ENCODE measurements at places on chromosomes 12 and 14. TPM values are rescaled to one million over a fixed set of nuclear protein-coding genes. Genes with fewer than 3 reads are reported as not detected.
A peak's percentile ranks its signal among the peaks of the same experiment; 100 is the strongest.

The ERC1 gene
- total RNA-seq: 56.9 TPM

The PLEKHD1 gene
- 0.13 TPM for total RNA-seq

- DNase-seq: no peak
Observed at GRCh38 chr12:106170285-106170684, 31.5 kb upstream of the NUAK1 start.

DNA sequence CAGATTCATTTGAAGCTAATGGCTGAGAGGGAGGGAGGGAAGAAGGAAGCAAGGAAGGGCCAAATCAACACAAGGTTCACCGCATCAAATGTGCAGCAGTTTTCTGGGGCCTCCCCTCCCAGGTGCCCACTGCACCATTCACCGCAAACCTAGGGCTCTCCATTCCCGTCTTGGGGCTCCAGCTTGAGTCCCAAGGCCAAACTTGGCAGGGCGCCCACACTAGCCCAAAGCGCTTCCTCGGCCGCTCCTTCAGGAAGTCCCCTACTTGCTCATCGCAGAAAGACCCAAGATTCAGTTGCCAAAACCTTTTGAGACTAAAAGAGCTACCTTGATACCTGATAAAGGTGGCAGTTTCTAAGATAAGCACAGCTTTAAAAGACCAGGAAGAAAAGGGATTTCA is 140.5 kb upstream of the FKBP4 start:
- DNase-seq: peak; percentile 67

GRCh38 chr12:98416845-98417244 is 98.5 kb upstream of the TMPO start:
- DNase-seq: no peak

- no peak for DNase-seq
Observed at GRCh38 chr12:113918306-113918705, 47.8 kb downstream of the RBM19 start.

- DNase-seq: no peak
Observed at GRCh38 chr12:96234591-96235483, 40.7 kb downstream of the ELK3 start.

The KRT74 gene
- not detected for total RNA-seq

DNA sequence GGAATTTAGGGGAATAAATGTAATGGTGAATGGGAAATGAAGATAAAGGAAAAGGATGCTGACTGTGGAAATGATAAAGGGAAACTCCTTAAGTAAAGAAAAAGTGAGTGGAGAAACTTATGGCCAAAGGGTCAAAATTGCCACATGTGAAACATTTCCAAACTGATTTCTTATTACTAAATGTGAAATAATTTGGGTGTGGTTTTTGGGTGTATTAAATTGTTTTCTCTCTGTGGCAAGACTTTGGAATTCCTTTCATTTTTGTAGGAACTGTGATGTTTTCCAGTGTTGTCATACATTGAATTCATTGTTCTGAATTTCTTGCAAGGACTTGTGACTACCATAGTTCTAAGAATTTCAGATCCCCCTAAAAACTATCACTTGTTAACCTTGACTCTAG is 1891.5 kb upstream of the SEL1L start:
- DNase-seq: no peak

- DNase-seq: no peak
Observed at GRCh38 chr14:71475916-71476315, 456.3 kb upstream of the RGS6 start.

- DNase-seq: peak; percentile 74
Observed at GRCh38 chr12:109735825-109736551, 22.4 kb downstream of the FAM222A start.

- DNase-seq: no peak
Observed at GRCh38 chr12:19544353-19544752, 105.1 kb downstream of the AEBP2 start.

GRCh38 chr12:57730336-57731067 is 8.0 kb downstream of the AGAP2 start:
- DNase-seq: no peak

DNA sequence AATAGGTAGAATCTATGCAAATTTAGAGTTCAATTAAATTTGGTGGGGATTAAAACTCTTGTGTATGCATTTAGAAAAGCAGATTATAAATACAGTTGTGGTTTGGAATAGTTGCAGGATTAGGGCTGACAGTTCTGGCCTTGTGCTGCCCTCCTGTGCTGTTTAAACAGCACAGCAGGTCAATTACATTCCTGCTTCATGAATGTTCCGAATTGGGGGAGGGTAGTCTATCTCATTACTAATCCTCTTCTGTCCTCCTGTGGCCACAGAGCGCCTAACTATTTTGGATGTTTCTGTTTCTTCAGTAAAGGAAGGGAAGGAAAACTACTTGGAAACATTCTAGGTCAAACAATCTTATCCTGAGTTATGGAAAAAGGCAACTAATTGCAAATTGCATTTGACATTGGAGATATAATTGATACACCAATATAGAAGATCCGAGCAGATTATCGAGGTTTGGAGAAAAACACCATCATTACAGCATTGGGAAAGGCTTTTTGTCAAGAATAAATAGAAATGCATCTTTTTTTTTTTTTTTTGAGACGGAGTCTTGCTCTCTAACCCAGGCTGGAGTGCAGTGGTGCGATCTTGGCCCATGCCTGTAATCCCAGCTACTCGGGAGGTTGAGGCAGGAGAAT is 8.7 kb upstream of the GPR19 start:
- DNase-seq: no peak

GRCh38 chr12:96371790-96372699 is 28.2 kb downstream of the CDK17 start:
- no peak for DNase-seq

DNA sequence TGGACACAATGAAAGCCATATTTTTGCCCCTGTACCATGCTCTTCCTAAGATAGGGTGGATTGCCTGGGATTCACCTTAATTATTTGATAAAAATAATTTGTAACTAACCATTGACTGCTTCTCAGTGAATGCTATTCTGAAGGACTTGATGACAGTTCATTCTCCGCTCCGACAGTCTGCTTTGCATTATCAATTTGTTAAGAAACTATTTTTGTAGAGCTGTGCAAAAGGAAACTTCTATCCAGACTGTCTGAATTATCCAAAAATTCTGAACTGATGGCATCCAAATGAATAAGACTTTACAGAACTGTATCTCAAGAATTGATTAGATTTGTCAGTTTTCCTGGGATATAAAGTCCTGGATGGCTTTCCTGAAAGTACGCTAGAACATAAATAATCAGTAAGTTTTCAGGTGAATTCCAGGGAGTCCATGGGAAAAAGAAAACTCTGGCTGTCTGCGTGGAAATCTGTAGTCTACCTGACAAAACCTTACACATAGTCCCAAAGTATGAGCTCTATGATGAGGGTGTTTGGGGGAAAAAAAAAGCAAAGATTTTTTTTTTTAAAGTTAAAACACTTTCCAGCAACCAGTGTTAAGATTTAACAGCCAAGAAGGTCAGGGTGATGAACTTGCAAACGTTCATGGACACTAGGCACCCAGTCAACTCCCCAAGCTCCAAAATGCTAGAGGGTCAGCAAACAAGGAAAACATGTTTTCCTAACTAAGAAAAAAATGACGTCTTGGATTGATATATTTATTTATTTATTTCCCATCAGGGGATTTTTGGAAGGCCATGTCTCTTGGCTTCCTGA is 291.1 kb upstream of the TBX3 start:
- no peak for DNase-seq

GRCh38 chr12:116508145-116509121 is 50.7 kb upstream of the MAP1LC3B2 start:
- no peak for DNase-seq

- no peak for DNase-seq
Observed at GRCh38 chr12:58169826-58170225, 228.5 kb downstream of the ATP23 start.

DNA sequence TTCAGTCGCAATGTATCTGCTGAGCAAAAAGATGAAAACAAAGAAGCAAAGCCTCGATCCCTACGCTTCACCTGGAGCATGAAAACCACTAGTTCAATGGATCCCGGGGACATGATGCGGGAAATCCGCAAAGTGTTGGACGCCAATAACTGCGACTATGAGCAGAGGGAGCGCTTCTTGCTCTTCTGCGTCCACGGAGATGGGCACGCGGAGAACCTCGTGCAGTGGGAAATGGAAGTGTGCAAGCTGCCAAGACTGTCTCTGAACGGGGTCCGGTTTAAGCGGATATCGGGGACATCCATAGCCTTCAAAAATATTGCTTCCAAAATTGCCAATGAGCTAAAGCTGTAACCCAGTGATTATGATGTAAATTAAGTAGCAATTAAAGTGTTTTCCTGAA is 19.8 kb downstream of the CKB start:
- no peak for DNase-seq

DNA sequence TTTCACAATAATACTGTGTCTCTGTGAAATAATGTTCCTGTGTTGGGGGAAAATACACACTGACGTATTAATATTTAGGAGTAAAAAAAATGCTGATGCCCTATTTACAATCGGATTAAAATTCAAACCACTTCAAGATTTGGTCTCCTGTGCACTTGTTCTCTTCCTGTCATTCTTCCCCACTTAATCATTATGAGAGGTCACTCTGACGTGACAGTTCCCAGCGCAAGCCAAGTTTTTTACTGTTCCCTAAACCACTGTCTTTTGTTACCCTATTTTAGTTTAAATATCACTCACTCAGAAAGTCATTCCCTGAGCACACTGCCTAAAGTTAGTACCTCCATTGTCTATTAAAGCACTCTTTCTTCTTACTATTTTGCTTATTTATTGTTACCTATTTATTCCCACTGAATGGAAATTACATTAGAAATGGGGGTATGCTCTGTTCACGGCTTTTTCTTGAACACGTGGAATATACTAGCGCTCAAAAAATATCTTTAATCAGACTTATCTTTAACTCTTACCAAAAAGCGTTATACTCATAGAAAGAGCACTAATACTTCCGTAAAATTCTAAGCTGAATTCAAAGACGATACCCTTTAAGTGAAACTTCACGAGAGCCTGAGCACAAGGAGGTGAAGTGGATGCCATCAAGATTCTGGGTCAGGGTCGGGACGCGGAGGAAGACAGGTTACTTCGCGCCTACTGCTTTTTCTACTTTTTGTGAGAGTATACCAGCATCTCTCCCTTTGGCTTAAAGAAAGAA is 670 bp upstream of the PSMA3 start:
- no peak for DNase-seq

- DNase-seq: no peak
Observed at GRCh38 chr12:27396216-27396815, 50.2 kb upstream of the SMCO2 start.

DNA sequence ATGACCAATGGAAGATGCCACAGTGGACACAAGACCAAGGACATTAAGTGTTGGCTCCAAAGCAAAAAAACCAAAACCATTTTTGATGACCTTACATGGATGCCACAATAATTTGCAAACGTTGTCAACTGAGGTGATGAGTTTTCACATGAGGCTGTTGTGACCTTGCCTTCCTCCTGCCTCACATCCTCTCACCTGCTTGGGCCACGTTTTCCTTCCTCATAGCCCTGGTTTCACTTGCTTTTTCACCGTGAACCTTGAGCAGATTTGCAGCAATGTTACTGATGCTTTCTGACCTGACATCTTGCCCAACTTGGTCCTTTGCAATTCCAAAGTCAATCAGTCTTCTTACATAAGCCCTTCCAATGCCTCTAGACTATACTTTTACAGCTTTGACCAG is 3.7 kb downstream of the KRT6B start:
- no peak for DNase-seq

DNA sequence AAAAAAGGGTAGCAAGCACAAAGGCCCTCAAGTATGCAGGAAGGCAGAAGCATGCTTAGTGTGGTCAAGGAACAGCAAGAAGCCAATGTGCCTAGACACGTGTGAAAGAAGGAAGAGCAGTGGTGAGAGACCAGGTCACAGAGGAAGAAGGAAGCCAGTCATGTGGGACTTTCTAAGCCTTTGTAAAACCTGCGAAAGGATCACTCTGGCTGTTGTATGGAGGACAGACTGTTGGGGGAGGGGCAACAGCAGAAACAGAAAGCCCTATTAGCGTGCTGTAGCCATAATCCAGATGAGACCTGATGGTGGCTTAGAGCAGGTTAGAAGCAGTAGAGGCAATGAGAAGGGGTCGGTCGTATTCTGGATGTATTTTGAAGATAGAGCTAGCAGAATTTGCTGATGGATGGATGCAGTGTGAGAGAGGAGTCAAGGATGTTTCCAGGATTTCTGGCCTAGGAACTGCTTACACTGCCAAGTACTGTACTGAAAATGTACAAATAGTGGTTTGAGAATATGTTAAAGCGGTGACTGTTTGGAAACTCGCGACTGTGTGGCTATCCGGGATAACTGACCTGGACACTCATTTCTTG is 5.7 kb upstream of the MLF2 start:
- no peak for DNase-seq

GRCh38 chr14:38079886-38080285 is 127.8 kb upstream of the SSTR1 start:
- no peak for DNase-seq

The FAM222A gene
- total RNA-seq: 7.8 TPM

- DNase-seq: no peak
Observed at GRCh38 chr12:97093187-97093683, 186.2 kb downstream of the NEDD1 start.

The EPYC gene
- total RNA-seq: not detected

DNA sequence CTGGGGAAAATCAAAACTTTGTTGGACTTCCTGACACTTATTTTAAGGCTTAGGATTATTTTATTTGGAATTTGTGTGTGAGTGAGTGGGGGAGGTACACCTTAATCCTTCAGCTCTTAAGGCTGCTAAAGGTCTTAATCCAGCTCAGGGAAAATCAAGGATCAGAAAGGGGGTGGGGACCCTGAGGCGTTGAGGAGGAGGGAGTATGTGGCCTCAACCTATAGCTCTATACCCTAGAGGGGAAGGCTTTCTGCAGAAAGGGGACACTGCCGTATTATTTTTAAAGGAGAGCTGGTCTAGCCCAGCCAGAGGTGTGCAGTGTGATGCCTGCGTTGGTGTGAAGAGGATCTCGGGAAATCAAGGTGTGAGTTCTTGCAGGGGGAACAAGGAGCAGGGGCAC is 20.0 kb downstream of the IRF2BPL start:
- no peak for DNase-seq

The IGFBP6 gene
- total RNA-seq: 42.3 TPM

- no peak for DNase-seq
Observed at GRCh38 chr14:34620115-34620514, 9.8 kb downstream of the SNX6 start.

DNA sequence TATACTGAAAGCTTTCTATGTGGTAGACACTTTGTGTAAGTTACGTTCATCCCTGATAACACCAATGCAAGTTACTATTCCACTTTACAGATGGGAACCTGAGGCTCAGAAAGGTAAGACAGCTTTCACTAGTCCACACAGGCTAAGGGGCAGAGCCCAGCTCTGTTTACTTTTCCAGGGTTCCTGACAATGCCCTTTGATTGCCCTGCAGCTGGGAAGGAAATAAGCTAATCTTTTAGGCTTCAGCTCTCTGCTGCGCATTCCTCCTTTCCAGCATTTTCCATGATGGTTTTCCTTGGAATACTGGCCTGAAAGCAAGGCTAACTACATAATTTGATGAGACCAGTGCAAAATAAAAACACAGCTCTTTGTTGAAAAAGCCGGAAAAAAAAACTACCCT is 185.7 kb upstream of the BTG1 start:
- no peak for DNase-seq

The CCDC88C gene
- 2.6 TPM for total RNA-seq

DNA sequence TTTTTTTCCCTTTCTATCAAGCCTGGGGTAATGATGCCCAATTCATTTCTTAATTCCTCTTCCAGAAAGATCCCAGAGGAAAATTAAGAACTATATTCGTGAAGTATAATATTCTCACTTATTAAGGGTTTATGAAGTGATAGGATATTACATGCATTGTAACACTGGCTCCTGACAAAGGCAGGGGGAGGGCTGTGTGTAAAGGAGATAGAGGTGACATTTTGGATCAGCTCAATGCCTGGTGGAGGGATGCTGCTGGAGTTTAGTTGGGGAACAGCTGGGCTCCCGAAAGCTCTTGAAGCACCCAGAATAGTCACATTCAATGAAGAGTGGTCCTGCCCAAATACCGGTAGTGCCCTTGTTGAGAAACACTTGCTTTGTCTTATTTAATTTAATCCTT is 774 bp downstream of the SERPINA11 start:
- DNase-seq: no peak

Measured in cardiac septum (tissue), 1 donor.